Stimulated activated CD4-positive, alpha-beta T cell treated with anti-CD3 and anti-CD28 coated beads, TNF-alpha, amount 100 ng/mL, for 4 hours (primary cell): ENCODE measurements at places on chromosomes 12 and 14.

- no peak for DNase-seq
Observed at GRCh38 chr14:100529561-100530031, 57.6 kb downstream of the BEGAIN start.

DNA sequence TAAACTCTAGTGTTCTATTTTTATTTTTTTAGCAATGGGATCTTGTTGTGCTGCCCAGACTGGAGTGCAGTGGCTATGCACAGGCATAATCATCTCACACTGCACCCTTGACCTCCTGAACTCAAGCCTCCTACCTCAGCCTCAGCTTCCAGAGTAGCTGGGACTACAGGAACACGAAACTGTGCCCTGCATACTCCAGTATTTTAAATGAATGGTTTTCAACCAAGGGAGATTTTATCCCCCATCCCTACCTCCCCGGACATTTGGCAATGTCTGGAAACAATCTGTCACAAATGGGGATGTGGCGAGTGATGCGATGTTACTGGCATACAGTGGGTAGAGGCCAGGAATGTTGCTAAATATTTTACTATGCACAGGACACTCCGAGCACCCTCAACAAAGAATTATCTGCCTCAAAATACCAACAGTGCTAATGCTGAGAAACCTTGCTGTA is 2.1 kb downstream of the CBX5 start:
- DNase-seq = no peak

DNA sequence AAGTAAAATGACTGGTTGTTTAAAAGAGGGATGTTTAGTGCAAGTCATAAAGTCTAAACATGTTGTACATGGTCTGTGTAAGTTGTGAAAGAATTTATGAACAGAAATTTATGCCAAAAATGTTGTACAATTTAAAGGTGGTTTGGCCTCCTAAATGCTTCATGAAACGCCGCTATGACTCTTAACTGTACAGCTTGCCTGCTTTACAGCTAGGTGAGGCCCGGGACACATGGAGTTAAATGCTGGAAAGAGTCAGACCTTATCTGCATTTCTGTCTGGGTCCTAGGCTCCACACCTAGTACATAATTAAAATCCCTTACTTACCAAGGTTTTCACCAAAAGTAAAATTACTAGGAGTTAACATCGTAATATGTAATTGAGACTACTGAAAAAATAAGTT is 28.4 kb upstream of the B4GALNT1 start:
- DNase-seq = no peak

GRCh38 chr12:131217024-131217586 is 263.4 kb downstream of the ADGRD1 start:
- no peak for DNase-seq

DNA sequence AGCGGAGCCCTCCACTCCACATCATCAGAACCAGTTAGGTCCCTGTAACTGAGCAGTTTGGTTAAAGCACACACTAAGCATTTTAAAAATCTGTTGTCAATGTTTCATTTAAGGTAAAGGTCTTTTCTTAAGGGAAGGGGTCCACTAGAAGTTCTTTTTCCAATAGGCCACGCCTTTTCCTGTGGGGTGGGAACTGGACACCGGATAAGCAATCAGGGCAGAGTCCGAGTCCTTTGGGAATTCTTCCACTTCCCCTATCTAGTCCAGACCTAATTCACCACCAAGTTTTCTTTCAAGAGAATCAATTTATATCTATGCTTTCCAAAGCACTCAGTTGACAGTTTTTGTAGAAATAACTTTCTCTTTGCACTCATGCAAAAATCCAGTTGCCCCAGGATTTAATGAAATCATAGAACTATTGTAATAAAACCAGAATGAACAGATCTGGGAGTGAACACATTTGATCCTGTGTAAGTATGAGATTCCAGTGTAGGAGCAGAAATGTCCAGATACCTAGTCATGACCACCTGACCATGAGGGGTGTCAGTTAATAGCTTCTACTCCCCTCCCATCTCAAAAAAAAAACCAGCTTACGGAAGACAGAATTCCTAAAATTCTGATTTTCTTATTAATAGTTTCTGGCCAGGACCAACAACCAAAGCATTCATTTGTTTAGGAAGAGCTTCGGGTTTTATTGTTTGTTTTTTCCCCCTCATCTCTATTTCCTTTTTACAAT is 11.7 kb downstream of the VPS37B start:
- no peak for DNase-seq

DNA sequence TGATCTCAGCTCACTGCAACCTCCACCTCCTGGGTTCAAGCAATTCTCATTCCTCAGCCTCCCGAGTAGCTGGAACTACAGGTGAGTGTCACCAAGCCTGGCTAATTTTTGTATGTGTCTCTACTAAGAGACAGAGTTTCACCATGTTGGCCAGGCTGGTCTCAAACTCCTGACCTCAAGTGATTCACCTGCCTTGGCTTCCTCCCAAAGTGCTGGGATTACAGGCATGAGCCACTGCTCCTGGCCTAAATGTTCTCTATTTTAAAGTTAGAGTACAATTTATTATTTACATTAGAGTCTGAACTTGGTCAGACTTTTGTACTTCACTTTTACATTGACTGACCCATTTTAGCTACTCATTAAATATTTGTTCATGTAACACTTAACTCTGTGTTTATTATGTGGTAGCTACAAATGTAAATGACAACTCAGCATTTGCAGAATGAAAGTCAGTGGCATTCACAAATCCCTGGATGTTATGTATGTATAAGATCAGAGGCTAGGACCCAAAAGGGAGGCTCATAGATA is 409.6 kb downstream of the APAF1 start:
- DNase-seq = no peak

DNA sequence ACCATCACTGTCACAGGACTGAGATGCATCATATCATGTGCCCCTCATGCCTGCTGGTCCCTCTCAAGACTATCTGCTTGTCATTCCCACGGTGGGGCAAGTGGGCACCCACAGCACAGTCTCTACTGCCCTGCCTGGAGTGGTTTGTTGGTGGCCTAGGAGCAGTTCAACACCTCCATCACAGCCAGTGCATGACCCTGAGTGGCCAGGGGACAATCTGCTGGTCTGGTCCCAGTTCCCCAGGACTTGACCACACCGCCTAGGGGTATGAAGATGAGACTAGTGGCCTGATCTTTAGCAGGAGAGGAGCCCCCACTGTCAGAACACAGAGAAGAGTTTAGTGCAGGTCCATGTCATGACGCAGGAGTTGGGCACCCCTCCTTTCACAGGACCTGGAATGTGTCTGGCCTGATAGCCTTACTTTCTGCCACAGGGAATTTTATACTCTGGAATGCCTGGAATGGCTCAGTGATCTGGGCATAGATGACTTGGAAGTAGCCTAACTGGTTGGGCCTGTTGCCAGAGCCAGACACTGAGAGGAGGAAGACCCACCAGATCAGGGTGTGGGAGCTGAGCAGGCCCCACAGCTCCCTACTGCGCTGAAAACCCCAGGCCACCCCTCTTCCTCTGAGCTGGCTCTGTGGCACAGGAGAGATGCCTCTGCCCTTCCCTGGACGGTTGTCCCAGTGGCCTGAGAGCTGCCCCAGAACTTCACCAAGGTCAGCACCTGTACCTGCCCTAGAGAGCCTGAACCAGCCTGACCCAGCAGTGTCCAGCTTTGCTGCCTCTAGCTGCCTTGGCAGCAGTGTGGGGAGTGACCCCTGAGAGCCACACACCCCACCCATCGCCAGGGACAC is 83.3 kb downstream of the PUS7L start:
- DNase-seq = no peak

DNA sequence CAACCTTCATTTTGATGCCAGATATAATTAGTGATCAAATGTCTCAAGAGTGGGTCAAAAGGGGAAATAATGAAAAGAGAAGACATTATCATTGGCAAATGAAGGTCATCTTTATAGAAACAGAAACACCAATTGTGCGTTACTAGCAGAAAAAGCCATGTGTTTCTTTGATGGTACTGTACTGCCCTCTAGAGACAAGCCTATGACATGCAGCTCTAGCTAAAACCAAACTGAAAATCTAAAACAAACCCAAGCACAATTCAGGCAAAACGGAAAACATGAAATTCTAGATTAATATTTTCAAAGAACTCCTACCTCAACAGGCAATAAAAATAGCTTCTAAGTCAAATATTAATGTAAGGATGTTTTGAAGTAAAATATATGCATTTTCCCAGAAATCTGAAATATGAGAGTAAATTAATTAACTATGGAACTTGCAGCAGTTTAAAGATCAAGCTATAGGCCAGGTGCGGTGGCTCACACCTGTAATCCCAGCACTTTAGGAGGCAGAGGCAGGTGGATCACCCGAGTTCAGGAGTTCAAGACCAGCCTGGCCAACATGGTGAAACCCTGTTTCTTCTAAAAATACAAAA is 115.4 kb downstream of the KLHL28 start:
- no peak for DNase-seq

DNA sequence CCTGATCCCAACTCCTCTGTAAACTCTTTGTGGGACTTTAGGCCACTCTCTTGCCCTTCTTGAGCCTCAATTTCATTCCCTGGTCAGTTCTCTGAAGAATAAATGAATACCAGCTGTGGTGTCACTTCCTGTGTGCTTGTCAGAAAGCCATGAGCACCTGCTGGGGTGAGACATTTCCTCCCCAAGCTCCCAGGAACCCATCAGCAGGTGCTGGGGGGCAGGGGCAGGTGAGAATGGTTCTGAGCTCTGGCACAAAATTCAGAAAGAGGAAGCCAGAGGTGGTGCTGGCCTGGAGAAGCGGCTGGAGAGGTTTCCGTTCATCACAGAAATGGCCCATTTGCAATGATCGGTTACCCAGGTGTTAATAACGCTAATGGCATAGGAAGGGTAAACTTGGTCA is 14.9 kb downstream of the LHX5 start:
- DNase-seq = no peak

DNA sequence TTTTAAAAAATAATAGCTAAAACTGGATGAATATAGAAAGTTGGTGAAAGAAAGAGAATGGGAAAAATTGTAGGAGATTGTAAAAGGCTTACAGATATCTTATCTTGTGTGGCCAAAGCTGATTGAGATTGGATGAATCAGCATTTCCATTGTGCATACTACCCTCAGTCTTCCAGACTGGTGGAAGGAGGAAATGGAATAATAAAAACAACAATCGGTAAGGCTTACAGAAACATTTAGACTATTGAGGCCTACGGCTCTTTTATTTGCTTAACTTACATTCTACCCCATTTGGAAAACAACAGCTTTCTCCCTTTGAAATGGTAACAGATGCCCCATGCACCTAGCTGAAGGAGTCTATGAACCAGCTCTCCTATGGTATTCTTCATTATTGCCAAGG is 129.8 kb downstream of the PTPRB start:
- no peak for DNase-seq

- DNase-seq = no peak
Observed at GRCh38 chr12:57156701-57157403, 9.4 kb upstream of the LRP1-AS start.

DNA sequence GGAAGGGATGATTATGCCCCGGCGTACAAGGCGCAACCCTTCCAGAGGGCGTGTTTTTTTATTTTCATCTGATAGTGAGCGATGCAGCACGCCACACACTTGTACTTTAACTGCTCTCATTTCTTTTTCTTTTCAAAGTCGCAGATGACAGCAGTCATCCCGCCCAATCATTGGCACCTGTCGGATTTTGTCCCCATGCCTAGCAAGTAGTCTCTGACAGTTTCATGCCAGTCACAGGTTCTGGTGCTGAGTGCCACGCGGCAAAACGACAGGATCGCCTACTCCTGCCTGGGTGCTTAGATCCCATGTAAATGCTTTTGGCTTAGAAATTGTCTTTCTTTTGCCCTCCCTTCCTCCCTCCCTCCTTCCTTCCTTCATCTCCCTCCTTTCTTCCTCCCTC is 117.7 kb downstream of the GLT1D1 start:
- DNase-seq = no peak

GRCh38 chr12:42761601-42762350 is 172.2 kb upstream of the PRICKLE1 start:
- no peak for DNase-seq

GRCh38 chr14:75826599-75826998 is 155.2 kb downstream of the TGFB3 start:
- DNase-seq = no peak

DNA sequence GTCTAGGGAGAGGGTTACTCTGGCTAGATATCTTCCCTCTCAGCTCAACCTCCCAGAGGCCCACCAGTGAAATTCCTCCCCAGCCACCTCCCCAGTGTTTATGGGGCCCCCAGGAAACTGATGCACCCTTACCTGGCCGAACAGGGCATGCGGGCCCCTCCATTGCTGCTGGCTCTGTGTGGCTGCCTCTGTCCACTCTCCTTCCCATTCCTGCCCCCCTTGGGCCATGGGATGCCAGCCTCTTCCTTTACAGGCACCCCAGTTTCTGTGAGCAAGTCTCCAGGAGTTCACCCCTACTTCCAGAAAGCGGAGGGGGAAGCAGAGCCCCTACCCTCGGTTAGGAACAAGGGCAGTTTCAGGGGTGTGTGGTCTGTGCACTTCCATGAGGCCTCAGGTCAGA is 19.4 kb upstream of the ZDHHC22 start:
- no peak for DNase-seq

DNA sequence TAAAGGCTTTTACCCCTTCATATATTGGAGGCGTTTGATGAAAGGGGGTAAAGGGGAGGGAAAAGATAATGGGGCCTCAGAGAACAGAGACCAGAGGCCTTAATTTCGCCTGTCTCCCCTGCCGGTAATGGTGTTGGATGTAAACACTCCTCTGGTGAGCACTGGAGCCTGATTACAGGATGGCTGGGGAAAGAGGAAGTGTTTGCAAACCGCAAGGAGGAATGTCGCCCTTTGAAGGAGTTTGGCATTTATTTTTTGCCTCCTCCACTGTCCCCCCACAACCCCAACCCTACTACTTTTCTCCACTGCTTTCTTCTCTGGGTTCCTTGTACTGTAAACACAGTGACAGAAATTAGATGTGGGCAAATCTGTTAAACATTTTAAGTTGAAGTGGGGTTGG is 211.9 kb upstream of the TBX3 start:
- DNase-seq = no peak

GRCh38 chr12:106032623-106032925 is 106.2 kb downstream of the NUAK1 start:
- DNase-seq = no peak

GRCh38 chr12:5456906-5457305 is 25.0 kb downstream of the NTF3 start:
- DNase-seq = no peak

GRCh38 chr14:75859746-75860145 is 122.0 kb downstream of the TGFB3 start:
- DNase-seq = no peak

- no peak for DNase-seq
Observed at GRCh38 chr12:30836656-30837445, 82.1 kb upstream of the CAPRIN2 start.

GRCh38 chr12:20508359-20508758 is 140.0 kb downstream of the PDE3A start:
- no peak for DNase-seq
